Muscle of back (tissue), 13 donors: ENCODE measurements at places on chromosomes 4 and X. TPM values are rescaled to one million over a fixed set of nuclear protein-coding genes. Genes with fewer than 3 reads are reported as not detected.

- no peak for DNase-seq
Measured at GRCh38 chr4:153468587-153468986, 2.4 kb downstream of the TMEM131L start.

The FMR1NB gene
- not detected for polyA plus RNA-seq

- DNase-seq, result no peak
Measured at GRCh38 chr4:19005211-19005610, 983.7 kb upstream of the LCORL start.

DNA sequence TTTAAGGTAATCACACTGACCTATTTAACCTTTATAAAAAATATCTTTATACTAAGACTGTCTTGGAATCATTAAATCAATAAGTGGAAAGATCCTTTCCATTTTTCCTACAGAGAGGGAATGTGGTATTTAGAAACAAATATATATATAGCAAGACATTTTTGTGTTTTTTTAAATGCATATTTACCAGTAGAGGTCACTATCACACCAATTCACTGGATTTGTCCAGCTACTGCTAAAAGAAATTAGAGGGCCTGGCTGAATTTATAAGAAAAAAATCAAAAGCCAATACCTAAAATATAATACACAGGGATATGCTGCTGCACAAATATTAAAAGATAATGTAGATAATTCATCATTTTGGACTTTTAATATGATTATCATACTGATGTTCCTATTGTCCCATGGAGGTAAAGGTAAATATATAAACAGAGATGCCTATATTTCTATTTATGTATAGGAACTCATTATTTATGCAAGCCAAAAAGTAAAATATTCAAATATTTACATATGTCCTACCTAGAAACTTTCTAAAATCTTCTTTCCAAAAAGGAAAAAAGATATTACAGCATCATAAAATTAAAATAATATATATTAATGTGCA lies 69.5 kb downstream of the PDE5A start:
- DNase-seq, result peak; percentile 74

DNA sequence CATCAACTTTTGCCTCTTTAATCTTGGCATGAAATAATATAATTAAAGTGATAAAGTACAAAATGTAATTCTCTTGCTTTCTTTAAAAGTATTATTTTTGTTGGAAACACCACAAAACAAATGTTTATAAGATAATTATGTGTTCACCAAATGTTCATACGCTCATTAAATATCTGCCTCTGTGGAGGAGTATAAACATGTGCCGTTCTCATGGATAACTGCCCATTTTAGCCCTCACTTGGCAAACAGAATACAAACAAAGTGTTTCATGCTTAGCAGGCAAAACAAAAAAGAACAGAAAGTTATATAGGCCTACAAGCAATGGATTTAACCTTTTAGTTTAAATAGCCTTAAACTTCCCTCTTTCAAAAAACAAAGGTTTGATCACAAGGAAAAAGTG lies 800.5 kb upstream of the DIAPH2 start:
- DNase-seq, result peak; percentile 27

The L1CAM gene
- polyA plus RNA-seq, result 1.8 TPM

GRCh38 chrX:69238114-69238886 lies 73.0 kb upstream of the PJA1 start:
- peak; percentile 30 for DNase-seq

GRCh38 chr4:114281164-114281960 lies 301.9 kb upstream of the ARSJ start:
- DNase-seq, result peak; percentile 36

GRCh38 chrX:35251226-35251625 lies 308.6 kb downstream of the FAM47B start:
- peak; percentile 3 for DNase-seq

GRCh38 chr4:56637791-56638190 lies 43.3 kb downstream of the HOPX start:
- DNase-seq, result no peak

The DMRTC1B gene
- 0.28 TPM for polyA plus RNA-seq

GRCh38 chrX:100964362-100964761 lies 5.1 kb upstream of the ARL13A start:
- no peak for DNase-seq

GRCh38 chr4:83569429-83569828 lies 33.5 kb downstream of the GPAT3 start:
- DNase-seq, result no peak

The SPANXC gene
- not detected for polyA plus RNA-seq

DNA sequence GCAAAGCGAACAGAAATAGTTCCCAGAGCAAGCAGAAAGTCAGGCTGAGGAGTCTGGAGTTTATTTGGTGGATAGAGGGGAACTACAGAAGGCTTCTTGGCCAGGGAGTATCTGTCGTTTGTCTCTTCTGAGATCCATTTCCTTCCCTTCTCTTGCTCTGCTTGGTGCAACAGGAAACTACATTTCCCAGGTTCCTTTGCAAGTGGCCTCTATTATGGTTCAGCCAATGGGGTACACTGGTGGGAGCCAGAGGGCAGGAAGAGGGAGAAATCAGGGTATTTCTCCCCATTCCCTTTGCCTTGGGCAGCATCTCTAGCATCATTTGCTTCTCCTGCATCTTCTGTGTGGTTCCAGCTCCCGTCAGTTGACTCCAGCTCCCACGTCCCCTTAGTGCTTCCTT lies 142.1 kb downstream of the BCOR start:
- no peak for DNase-seq

The SMIM31 gene
- polyA plus RNA-seq, result not detected

DNA sequence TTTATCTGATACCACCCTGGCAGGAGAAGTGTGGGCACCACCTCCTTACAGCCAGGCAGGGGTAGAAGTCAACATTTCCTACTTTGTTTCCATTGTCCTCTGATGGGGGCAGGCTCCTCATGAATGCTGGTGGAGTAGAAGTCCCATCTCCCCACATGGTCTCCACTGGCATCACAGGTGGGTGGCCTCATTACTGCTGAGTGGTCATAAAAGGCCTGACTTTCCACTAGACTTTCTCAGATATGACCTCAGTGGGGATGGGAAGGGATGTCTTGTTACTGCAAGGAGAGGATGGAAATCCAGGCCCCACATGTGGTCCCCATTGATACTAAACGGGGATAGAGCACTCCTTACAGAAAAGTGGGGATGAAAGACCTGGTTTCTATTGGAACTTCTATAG lies 18.6 kb upstream of the BMP2K start:
- no peak for DNase-seq

DNA sequence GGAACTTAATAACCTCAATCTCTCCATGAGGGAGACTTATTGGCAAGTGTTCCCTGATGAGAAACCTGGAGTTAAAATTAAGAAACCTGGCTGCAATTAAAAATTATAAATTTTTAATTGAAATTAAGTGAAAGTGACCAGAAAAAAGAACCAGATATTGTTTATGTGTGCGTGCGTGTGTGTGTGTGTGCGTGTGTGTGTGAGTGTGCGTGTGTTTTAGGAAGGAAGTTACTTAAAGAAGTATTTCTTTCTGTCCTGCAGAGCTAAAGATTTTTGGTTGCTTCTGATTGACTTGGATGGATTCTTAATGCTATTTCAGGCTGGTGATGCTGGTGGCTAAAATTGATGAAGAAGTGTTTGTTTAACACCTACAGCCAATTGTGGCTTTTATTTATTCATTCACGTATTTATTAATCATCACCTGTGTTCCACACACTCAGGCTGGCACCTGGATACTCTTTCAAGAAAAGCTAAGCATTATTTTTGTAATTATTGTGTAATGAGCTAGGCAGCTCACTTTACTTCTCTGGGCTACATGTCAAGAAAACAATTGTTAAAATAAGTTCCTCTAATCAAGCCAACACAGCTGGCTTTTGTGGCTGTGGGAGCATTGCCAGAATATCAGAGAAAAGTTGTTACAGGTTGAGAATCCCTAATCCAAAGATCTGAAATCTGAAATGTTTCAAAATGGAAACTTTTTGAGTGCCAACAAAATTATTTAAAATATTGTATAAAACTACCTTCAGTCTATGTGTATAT lies 68.5 kb downstream of the CEP44 start:
- DNase-seq, result no peak

GRCh38 chr4:38832206-38832605 lies 24.4 kb downstream of the TLR6 start:
- DNase-seq, result no peak

DNA sequence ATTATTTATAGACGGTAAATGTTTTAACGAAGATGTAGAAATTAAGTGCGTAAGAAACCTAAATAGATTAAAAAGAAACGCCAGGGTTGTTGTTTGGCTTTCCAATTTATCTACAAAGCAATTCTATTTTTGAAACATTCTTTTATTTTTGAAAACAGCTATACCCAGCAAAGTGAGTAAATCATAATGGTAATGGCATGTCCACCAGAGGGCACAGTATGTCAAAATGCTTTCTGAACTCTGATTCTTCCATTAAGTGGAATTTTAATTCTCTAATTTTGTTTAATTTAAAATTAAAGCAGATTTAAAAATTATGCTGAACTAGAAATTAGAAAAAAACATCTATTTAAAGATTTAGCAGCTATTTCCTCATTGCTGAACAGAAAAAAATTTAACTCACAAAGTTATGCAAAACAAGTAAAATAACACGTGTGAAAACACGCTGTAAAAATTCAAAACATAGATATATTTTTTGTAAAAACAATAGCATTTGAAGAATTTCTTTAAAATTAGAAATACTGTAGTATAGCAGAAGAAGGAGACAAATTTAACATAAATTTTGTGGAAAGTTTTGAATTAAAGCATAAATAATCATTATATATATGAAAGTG lies 26.5 kb downstream of the RASSF6 start:
- peak; percentile 24 for DNase-seq

The GAGE12F gene
- not detected for polyA plus RNA-seq

DNA sequence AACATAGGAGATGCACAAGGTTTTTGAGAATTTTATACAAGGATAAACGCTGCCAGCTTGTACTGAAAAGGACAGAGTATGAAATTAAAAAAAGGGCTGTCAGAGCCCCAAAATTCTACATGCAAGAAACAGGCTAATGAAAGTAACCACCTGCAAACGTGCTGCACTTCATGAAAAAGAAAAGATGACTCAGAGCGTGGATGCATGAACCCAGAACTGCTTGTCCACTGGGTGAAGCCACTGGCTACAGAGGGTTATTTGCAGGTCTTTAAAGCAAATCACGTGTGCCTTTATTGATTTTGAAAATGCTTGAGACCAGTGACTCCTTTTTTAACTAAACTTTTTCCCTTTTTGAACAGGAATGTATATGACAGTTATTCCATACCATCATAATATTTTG lies 25.3 kb upstream of the FRMD7 start:
- no peak for DNase-seq

The GPRASP2 gene
- polyA plus RNA-seq, result 22.7 TPM

DNA sequence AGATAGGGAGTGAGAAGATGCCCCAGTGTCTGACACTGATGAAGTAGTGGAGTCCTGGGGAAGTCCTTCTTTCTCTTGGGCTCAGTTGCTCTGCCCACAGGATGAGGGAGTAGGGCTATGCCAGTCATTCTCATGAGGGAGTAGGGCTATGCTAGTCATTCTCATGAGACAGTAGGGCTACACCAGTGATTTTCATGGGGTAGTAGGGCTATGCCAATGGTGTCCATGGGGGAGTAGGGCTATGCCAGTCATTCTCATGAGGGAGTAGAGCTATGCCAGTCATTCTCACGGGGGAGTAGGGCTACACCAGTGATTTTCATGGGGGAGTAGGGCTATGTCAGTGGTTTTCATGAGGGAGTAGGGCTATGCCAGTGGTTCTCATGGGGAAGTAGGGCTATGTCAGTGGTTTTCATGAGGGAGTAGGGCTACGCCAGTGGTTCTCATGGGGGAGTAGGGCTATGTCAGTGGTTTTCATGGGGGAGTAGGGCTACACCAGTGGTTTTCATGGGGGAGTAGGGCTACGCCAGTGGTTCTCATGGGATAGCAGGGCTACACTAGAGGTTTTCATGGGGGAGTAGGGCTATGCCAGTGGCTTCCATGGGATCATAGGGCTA lies 43.3 kb upstream of the SOD3 start:
- DNase-seq, result no peak

The SFRP2 gene
- 59.6 TPM for polyA plus RNA-seq

The PPARGC1A gene
- polyA plus RNA-seq, result 9.7 TPM

GRCh38 chr4:37847311-37847884 lies 20.9 kb downstream of the PGM2 start:
- DNase-seq, result no peak

The RPS6KA3 gene
- polyA plus RNA-seq, result 38.5 TPM

DNA sequence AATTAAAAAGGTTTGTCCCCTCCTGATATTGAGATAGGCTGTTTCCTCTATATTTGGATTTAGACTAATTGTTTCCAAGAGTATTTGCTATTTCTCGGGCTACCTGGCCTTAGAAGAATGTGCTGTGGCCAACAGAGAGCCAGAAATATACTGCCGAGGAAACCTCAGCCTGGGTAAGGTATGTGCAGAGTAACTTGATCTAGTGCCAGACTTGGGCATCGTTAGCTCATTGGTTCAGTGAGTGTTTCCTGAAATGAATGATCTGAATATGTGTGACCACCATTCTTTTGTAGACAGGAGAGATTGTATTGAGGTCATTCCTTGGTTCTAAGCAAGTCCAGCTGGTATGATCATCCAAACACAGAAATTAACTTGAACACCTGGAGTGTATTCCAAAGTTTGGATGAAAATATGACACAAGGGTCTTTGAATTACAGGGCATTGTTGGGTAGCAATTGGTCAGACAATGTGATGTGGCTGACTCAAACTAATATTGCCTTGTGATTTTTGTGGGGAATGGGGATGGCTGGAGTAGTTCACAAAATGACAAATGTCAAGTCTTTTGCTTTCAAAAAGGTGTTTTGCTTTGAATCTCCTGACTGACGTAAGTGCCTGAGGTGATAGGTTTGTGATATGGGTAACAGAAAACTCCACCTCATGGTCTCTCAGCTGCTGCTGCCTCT lies 100.2 kb upstream of the CXCL13 start:
- DNase-seq, result no peak

The AMBN gene
- polyA plus RNA-seq, result not detected

DNA sequence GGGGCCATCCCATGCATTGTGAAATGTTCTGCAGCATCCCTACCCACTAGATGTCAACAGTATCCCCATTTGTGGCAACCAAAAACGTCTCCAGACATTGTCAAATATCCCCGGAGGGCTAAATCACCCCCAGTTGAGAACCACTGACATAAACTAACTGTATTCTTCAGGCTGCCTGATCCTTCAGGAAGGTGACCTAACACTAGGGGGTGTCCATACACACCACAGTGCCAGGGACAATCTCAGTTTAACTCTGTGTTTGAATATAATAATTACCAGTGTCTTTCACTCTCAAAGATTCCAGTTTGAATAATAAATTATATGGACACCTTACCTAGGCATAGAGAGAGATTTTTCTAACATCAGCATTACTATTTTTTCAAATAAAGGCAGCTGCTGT lies 6.4 kb downstream of the ACE2 start:
- no peak for DNase-seq

GRCh38 chrX:38318606-38319005 lies 8.7 kb downstream of the RPGR start:
- no peak for DNase-seq

The CXCL10 gene
- polyA plus RNA-seq, result not detected

- no peak for DNase-seq
Measured at GRCh38 chr4:122234686-122235085, 82.6 kb downstream of the BLTP1 start.

The ESX1 gene
- polyA plus RNA-seq, result not detected

- DNase-seq, result no peak
Measured at GRCh38 chr4:41413670-41414411, 124.1 kb upstream of the LIMCH1 start.
